Activated CD4-positive, alpha-beta T cell treated with anti-CD3 and anti-CD28 coated beads for 36 hours (primary cell): ENCODE measurements at places on chromosomes 3 and 15.

DNA sequence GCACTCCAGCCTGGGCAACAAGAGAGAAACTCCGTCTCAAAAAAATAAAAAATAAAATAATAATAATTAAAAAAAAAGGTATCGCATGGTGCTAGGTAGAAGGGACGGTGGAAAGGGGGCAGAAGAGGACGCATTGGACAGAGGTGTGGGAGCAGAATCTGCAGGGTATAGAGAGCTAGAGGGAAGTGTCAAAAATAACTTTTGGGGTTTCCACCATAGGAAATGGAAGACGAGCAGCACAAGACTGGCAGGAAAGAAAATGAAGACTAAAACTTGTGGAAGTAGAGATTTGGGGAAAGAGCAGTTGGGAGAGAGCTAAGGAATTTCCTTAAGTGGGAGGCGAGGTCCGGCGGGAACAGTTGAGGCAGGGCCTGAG is 585 bp upstream of the MKRN2 start:
- no peak for DNase-seq

GRCh38 chr15:57892181-57892580 is 173.3 kb downstream of the ALDH1A2 start:
- DNase-seq: no peak

- no peak for DNase-seq
These were observed 750.6 kb downstream of the AGBL1 start for GRCh38 chr15:86830304-86830703.

- no peak for DNase-seq
These were observed 71.0 kb downstream of the SOX14 start for GRCh38 chr3:137835096-137835495.

DNA sequence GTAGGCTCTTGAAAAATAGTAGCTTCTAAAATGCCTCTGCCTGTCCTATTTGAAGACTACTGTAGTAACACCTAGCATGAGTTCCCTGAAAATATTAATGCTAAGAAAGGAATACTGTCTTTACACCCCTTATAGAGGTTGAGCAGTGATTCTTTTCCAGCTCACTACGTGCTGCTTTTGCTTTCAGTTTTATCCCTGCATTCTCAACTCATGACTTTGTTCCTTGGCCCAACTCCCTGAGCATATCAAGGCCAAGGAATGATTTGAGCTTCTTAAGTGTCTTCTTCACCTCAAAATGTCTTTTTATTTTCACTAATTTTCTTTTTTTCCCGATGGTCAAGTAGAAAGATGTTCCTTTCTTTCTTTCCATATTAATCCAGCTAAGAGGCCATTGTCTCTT is 16.5 kb upstream of the P2RY13 start:
- DNase-seq: no peak

- peak; percentile 31 for DNase-seq
These were observed 7.8 kb downstream of the GP9 start for GRCh38 chr3:129068291-129068886.

- no peak for DNase-seq
These were observed 192.2 kb downstream of the FOXP1 start for GRCh38 chr3:71391361-71391760.

- peak; percentile 72 for DNase-seq
These were observed 8.6 kb downstream of the ZNF445 start for GRCh38 chr3:44468572-44469520.

GRCh38 chr3:135851201-135852081 is 114.1 kb upstream of the PPP2R3A start:
- DNase-seq: no peak

- no peak for DNase-seq
These were observed 23.2 kb downstream of the LINGO1 start for GRCh38 chr15:77609558-77609957.

DNA sequence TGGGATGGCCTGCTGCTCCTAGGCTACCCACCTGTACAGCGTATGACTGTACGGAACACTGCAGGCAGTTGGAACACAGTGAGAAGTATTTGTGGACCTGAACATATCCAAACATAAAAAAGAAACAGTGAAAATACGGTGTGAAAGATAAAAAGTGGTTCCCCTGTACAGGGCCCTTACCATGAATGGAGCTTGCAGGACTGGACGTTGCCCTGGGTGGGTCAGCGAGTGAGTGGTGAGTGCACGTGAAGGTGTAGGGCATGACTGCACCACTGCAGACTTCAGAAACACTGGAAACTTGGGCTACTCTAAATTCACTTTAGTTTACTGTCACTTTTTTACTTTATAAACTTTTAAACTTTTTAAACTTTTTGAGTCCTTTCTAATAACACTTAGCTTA is 71.2 kb upstream of the SLC6A6 start:
- no peak for DNase-seq

DNA sequence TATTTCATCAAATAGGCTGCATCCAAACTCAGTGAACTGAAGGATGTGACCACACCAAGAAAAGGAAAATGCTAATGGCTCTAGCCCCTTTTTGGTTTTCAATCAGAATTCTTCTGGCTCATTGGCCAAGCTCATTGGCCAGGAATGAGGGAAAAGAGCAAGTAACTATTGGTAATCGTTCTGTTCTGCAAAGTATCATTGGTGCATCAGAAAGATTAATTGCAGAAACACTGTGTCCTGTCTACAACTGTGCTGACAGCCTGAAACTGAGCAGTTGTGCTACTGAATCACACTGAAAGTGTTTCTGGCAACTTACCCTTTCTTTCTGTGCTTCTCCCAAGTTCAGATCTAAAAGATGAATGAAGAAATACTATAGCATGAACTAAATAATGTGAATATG is 116.4 kb upstream of the ROBO2 start:
- DNase-seq: no peak

DNA sequence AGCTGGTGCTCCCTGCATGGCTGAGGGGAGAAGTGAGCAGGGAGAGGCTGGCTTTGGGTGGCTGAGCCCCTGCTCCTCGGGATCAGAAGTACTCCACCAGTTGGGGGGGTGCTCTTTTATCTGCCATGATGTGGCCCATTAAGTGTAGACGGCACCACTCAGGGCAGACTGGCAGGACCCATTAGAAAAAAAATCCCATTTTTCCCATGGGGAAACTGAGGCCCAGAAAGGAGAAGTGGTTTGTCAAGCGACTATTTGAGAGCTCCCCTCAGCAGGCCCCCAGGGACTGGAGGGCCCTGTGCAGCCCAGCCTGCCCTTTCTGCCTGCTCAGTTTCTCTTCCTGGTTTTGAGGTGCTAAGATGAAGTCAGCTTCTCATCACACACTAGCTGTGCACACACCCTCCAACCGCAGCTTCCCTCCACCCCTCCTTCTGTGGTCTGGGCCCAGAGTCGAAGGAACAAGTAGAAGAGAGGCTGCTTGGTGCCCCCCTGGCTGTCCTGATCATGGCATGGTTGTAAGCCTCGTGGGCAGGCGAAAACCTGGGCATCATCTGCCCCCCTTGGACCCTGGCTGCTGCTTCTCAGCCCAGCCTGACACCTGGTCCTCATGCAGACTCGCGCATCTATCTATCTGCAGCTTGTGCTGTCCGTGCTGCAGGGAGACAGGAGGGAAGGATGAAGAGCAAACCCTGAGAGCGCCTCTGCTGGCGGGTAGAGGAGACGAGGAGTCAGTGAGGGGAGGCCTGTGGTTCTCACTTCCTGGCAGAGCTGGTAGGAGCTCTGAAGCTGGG is 5.6 kb downstream of the CSK start:
- peak; percentile 97 for DNase-seq

DNA sequence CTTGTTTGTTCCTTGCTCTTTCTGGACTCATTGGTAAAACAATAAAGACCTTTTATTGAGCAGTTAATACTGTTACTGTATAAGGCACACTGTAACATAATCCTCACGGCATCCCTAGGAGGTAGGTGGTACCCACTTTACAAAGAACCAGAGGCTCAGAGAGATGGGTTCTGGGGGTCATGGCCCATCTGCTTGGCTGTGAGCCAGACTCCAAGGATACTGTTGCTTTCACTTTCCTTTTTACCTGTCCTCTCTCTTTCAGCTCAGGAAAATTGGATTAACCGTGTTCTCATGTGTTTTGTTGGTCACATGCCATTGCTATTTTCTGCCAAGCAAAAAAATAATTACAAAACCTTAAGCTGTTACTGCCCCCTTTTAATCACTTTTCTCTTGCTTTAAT is 34.8 kb upstream of the FILIP1L start:
- no peak for DNase-seq

DNA sequence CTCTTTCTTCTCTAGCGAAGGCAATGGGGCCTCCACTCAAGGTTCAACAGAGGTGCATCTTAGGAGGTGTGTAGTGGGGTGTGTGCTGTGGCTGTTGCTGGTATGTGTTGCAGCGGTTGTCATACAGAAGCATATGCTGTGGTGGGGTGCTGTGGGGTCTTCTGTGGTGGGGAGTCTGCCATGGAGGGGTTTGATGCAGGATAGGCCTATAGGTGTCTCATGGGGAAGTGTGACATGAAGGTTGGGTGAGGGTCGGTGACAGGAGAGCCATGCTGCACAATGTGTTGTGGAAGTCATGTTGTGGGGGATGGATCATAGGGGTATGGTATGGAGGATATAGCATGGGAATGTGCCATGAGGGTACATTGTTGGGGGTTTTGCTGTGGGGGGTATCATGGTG is 20.3 kb downstream of the NMNAT3 start:
- no peak for DNase-seq

GRCh38 chr3:26630669-26631389 is 8.3 kb downstream of the LRRC3B start:
- DNase-seq: no peak

- no peak for DNase-seq
These were observed 590.0 kb upstream of the ADAMTS9 start for GRCh38 chr3:65277798-65278197.

DNA sequence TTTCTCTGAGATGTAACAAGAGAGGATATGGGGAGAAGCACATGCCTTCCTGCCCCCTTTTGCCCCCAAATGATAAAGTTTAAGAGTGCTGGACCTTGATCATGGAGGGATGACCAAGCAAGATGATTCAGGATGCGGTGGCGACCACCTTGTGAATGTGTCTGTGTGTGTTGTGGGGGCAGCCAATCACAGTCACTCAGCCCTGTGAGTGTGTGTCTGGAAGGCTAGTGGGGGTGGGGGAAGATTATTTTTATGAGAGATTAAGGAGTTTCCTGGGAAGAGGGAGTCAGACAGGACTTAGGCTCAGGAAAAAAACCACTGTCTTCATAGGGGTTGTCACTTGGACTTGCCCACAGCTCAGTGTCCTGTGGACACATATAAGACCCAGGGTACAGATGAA is 57.8 kb upstream of the KY start:
- DNase-seq: no peak

DNA sequence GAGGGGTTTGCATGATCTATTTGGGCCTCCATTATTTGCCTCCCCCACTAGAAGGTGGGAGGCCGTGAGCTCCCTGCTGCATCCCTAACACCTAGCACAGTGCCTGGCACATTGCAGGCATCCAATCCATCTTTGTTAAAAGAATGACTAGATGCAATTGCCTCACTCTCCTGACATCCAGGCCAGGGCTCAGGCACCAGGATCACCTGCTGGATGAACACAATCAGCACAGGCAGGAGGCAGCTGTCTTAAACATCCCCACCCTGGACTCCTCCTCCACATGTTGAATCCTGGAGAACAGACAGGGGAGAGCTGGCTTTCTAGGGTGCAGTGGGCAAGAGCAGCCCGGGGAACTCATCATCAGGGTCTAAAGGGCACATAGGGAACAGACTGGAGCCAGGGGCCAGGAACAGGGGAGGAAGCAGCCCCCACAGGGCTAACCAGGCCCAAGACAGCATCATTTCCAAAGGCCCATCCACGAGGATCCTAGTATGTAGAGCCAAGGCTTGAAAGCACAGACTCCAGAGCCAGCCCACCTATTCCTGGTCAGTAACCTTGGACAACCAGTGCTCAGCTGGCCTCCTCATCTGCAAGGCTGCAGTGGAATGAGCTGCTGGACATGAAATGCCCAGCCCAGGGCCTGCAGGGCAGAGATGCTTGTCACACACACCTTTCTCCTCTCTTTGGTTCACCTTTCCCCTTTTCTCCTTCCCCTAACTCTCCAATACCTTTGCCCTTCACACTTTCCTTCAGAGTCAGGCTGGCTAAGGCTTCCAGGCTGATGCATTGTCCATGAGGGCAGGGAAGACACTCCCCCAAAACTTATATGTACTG is 254.4 kb upstream of the TLE3 start:
- DNase-seq: no peak

- DNase-seq: no peak
These were observed 39.1 kb downstream of the TRPM1 start for GRCh38 chr15:31062310-31062847.

- no peak for DNase-seq
These were observed 121.0 kb upstream of the MBNL1 start for GRCh38 chr3:152147748-152148147.

- DNase-seq: peak; percentile 67
These were observed 13.2 kb upstream of the SPG11 start for GRCh38 chr15:44676676-44677075.

- no peak for DNase-seq
These were observed 224.3 kb downstream of the SNRPN start for GRCh38 chr15:25178835-25179672.

DNA sequence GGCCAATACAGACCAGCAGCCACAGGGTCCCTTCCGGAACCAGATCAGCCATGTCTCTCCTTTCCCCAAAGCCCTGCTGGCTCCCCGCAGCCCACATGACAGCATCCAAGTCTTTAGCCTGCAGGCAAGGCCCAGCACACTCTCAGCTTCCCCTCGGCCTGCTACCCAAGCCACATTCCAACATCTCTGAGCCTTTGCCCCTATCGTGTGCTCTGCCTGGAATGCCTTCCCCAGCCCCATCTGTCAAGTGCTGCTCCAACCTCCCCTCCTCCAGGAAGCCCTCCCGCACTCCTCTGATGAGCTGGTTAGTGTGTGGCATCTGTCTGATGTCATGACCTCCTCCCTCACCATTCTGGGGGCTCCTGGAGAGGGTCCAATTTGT is 8.5 kb downstream of the PLXND1 start:
- no peak for DNase-seq

DNA sequence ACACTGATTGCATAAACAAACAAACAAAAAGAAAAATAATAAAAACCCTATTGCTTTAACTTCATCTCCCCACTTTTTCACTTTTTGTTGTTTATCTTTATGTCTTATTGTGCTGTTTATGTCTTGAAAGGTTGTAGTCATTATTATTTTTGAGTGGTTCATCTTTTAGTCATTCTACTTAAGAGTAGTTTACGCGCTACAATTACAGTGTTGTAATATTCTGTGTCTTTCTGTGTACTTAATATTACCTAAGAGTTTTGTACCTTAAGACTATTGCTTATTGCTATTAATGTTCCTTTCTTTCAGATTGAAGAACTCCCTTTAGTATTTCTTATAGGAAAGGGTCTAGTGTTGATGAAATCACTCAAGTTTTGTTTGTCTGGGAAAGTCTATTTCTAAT is 28.1 kb downstream of the TM4SF18 start:
- DNase-seq: no peak

DNA sequence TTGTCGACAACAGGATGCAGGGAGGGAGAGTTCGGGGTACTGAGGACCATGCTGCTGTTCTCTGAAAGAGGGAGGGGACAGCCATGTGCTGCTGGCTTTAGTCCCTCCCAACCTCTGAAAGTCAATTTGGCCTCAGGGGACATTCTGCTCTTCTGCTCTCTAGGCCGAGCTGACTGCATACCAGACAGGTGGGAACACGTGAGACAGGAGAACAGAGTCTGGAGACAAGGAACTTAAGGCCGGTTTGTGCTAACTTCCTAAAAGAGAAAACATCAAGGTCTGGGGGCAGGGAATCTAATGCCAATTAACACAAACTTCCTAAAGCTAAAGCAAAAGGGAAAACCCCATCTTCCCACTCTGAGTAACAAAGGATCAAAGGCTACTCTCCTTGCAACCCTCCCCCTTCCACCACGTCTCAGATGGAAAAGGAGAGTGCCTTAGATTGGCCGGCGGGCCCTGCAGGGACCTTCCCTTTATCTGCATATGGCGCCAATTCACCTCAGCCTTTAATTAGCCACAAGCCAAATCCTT is 41.0 kb downstream of the SLCO2A1 start:
- no peak for DNase-seq
